ENCODE measurements at places on chromosomes 4 and X. TPM values are rescaled to one million over a fixed set of nuclear protein-coding genes. Genes with fewer than 3 reads are reported as not detected.

Gene OCIAD1
- total RNA-seq = 129 TPM

Gene LPAR4
- total RNA-seq = 0.50 TPM

Gene PPP4R3C
- total RNA-seq = not detected

Gene PORCN
- 4.0 TPM for total RNA-seq

Gene TEC
- 3.6 TPM for total RNA-seq

- DNase-seq = no peak
Measured at GRCh38 chrX:84690228-84690627, 188.0 kb upstream of the HDX start.

DNA sequence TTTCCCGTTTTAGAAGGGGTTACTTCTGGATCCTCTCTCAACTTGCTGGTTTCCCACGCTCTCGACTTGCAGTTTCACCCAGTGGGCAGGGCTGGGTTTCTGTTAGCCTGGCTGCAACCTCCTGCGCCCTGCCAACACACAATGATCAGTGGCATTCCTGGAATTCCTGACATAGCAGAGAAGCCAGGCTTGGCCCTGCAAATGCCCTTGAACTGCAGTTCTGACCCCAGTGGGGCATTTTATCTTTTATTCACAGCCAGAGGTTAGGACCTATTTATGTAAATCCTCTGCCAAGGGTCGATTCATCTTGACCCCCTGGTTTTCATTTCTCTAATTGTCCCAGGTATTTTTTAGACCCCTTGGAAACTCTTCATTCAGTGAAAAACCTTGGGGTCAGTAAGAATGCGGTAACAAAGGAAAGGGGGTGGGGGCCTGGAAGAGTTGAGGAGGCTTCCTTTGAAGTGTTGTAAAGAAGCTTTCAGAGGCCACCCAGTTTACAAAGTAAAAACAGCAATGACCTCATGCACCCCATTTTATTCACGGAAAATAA lies 217.6 kb downstream of the ZNF674 start:
- peak; percentile 45 for DNase-seq

- no peak for DNase-seq
Measured at GRCh38 chrX:124501586-124501985, 155.2 kb downstream of the SH2D1A start.

DNA sequence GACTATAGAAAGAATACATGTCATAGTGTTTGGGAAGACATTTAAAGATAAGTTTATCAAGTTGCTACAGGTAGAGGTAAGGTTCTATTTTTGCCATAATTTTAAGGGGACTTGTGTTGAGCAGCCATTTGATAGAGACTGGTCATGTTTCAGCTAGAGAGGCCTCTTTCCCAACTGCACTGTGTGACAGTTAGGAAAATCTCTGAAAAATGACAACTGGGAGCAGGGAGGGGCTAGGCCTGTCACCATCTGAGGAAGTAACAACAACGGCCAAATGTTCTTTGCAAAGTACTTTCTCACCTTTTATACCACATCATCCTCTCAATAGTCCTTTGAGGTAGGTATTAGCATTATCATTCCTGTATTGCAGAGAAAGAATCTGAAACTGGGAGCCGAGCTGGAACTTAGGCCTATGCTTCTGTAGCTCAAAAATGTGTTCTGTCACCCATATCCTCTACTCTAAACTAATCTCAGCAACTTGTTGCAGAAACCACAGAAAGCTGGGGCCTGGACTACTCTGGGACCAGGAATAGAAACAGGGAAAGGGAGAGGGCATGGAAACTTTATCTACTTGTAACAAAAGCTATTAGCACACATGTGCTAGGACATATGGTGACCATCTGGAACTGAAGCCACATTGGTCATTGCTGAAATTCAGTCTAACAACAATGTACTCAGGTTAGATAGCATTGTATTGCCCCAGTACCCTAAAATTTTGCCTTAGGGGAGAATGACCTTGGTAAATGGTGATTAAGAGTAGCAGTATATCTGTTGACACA lies 198.9 kb downstream of the MID1IP1 start:
- no peak for DNase-seq

- no peak for DNase-seq
Measured at GRCh38 chrX:10608099-10608498, 12.3 kb downstream of the MID1 start.

GRCh38 chr4:175453456-175453855 lies 358.6 kb downstream of the GPM6A start:
- DNase-seq = no peak

DNA sequence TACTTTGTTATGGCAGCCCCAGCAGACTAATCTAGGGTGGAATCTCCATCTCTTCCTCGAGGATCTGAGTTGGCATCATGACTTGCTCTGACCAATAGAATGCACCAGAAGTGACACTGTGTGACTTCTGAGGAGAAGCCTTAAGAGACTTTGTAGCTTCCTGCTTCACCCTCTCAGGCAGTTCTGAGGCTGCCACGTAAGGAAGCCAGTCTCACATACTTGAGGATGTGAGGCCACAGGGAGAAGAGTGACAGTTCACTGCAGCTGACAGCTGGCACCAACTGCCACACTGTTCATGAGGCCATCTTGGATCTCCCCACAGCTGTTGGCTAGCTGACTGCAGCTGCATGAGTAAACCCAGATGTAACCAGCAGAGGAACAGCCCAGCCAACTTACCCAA lies 29.3 kb upstream of the BCOR start:
- no peak for DNase-seq

DNA sequence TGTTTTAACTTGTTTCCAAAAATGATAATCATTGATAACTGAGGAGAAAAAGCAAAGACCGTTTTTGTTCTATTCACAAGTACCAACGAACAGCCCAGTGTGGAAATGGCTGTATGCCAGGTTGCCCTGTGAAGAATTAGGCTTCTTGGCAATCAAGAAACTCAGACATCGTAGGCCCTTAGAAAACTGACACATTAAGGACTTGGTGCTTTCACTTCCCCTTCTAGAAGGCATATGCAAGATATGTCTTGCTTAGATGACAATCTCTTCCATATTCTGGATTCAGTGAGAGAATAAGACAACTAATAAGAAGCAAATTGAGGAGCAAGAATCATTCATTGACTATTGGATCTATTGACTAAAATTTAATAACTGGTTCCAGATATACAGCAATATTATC lies 56.6 kb downstream of the ANAPC10 start:
- DNase-seq = no peak

GRCh38 chr4:98232202-98232601 lies 29.0 kb upstream of the RAP1GDS1 start:
- no peak for DNase-seq

Data from left colon (tissue), 2 donors.